ENCODE measurements at places on chromosomes 12 and 14.

DNA sequence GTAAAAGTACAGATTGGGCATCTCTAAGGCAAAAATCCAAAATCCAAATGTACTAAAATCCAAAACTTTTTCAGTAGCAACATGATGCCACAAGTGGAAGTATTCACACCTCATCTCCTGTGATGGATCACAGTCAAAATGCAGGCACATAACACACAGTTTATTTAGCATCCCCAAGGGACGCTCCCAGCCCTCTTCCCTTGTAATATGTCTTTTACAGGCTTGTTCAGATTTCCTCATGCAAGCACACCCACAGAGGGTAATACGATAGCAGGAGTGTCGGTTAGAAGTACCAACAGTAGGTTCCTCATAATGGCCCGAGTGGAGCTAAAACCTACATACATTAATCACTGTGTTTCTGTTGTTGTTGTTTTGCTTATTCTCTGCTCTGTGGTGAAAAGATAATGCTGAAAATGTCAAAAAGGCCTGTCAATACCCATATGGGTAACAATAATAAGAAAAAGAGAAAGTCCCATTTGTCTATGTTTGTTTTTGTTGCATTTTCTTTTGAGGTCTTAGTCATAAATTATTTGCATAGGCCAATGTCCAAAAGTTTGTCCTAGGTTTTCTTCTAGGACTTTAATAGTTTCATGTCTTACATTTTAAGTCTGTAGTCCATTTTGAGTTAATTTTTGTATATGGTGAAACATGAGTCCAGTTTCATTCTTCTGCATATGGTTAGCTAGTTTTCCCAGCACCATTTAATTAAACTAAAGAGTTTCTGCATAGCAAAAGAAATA, 133.1 kb downstream of the LRIG3 start:
- DNase-seq, result no peak

DNA sequence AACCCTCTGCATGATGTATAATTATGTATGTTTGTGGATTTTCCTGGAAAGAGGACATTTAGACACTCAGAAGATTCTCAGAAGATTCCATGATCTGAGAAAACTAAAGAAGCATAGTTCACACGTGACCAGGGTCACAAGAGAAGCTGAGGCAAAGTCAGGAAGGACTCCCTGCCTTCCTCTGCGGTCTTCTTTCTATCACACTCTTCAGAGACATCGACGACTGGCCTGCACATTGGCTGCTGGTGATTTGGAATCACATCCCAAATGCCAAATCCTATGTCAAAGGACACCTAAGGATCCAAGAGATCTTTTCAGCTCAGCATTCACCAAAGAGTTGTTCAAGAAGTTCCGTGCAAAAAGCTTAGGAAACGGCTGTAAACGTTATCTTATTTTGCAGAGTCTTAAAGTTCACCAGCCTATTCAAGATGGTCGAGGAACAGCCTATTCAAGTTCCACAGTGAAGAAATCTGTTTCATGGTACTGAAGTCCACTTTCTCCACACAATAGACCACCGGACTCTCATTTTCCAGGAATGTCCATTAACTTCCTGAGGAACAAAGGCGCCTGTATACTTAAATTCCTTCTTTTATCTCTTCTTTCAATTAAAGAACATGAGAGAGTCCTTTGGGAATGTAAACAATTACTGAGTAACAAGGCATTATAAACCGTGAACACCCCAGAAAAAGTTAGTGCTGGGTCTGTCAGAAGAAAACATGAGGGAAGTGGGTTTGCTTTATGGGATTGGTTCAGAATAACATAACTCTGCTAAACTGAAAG, 42.1 kb downstream of the IGF1 start:
- no peak for DNase-seq

- no peak for DNase-seq
Measured at GRCh38 chr14:31232081-31232480, 24.5 kb upstream of the HECTD1 start.

DNA sequence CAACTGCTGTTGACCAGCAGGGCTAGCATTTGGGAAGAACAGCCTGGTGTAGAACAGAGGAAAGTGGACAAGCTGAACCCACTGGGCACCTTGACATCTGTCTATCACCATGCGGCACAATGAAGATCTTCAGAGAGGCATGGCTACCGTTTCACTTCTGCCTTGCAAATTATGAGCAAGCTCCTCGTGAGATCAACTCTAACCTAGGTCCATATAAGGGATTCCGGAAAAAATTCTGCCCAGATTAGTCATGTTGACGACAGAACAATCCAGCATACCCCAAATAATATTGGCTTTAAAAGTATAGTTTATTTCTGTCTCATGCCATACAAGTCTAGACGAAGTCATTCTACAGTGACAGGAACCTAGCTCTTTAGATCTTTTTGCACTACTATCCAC, 91.6 kb upstream of the ATF7IP start:
- DNase-seq, result no peak

- DNase-seq, result no peak
Measured at GRCh38 chr12:92648242-92649031, 54.4 kb upstream of the PLEKHG7 start.

GRCh38 chr12:131826097-131826928, 1.9 kb upstream of the MMP17 start:
- no peak for DNase-seq

DNA sequence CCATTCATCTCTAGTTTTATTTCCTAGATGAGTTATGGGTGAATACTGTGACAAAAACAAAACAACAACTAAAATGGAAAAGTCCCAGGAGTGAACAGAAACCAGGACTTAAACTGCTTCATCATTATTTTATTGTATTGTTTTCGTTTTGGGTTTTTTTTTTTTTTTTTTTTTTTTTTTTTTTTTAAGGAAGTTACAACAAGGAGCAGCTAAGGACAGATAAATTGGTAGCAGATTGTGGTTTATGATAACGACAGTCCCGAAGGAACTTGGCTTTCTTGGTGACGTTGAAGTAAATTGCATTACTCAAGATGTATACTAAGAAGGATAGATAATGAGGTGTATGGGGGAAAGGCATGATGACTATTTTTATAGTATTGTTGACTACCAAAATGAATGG, 866.3 kb downstream of the NRXN3 start:
- no peak for DNase-seq

DNA sequence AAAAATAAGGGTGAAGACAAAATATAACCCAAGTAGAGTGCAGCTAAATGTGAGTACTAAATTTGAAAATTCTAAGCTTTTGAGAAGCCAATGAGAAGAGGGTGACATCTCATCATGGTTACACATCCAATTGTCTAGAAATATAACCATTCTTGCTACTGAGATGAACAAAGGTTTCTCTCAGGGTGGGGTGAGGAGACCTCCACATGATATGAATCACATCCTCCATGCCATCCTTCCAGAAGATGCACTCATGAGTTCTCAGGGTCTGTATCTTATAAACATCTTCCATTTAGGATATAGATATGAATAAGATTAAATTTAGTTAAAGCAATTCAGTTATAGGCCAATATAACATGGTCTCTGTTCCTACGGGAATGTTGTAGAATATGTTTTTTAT, 38.9 kb upstream of the E2F7 start:
- DNase-seq, result no peak

DNA sequence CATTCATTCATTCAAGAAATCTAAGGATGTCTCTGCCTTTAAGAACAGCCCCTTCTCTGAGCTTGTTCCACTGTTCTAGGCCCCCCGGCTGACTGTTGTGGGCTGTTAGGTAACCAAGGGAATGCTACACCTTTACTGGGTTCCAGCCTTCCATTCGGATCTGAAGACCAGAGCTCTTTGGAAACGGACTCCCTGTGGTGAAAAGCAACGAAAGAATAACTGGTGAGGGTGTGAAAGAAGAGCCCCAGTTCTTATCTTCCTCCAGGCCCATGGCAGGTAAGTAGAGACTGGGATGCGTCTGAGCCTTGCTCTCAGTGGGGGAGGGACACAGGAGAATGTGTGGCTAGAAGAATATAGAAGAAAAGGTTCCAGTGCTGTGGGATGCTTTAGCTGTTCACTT, 207.4 kb downstream of the TMEM132D start:
- no peak for DNase-seq

GRCh38 chr12:46212108-46212982, 56.5 kb downstream of the SLC38A1 start:
- DNase-seq, result no peak

DNA sequence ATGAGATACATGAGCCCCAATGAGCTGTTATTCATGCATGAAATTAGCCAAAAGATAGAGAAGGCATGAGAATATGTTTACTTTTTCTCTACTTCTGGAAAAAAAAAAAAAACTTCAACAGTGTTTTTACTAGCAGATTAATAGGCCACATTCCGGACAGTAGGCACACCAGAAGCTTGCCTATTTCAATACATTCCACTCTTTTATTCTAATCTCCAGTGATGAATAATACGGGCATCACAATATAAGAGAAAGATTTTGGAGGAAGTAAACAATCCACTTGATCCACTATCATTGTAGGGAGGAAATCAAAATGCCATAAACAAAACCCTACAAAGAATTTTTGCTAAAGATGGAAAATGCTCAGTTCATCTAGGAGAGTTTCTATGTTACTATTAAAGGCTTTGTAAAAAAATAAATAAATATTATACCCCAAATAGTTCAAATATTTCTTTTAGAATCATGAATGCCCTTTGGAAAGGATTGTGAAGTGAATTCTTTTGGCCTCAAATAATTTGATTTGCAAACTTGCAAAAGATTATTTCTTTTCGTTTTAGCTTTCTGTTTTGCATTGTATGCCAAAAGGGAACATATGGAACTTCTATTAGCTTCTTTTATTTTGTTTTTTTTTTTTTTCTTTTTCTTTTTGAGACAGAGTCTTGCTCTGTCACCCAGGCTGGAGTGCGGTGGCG, 232.6 kb downstream of the EPS8 start:
- DNase-seq, result no peak

- no peak for DNase-seq
Measured at GRCh38 chr12:121718653-121719239, 6.2 kb downstream of the TMEM120B start.

DNA sequence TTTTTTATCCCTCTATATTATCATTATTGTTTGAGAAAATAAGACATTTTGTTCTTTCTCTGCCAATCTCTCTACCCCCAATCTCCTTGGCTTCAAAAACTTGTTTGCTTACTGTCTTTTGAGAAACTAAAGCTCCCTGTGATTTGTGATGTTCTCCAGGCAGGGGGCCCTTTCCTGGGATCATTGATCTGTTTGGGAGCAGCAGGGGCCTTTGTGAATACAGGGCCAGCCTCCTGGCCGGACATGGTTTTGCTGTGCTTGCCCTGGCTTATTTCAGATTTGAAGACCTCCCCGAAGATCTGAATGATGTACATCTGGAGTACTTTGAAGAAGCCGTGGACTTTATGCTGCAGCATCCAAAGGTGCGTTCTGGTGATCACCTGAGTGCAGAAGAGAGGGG, 4.5 kb downstream of the ACOT6 start:
- no peak for DNase-seq

GRCh38 chr12:52200086-52200780, 8.4 kb upstream of the KRT80 start:
- no peak for DNase-seq

- DNase-seq, result peak; percentile 26
Measured at GRCh38 chr14:101191101-101191720, 287.7 kb upstream of the RTL1 start.

DNA sequence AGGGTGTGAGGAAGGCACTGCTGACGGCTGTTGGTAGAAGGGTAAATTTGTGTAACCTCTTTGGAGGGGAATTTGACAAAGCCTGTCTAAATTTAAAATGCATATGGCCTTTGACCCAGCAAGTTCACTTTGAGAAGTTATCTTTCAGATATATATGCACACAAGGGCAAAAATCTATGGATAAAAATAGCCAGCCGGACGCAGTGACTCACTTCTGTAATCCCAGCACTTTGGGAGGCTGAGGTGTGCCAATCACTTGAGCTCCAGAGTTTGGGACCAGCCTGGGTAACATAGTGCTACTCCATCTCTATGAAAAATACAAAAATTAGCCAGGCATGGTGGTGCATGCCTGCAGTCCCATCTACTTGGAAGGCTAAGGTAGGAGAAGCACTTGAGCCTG, 13.4 kb downstream of the UBC start:
- no peak for DNase-seq

GRCh38 chr12:26623136-26623535, 209.9 kb downstream of the ITPR2 start:
- no peak for DNase-seq

Measured in sciatic nerve (tissue), 2 donors.